SW480 (cell line): ENCODE measurements at places on chromosomes 5 and 9.
A peak's percentile ranks its signal among the peaks of the same experiment; 100 is the strongest.

DNA sequence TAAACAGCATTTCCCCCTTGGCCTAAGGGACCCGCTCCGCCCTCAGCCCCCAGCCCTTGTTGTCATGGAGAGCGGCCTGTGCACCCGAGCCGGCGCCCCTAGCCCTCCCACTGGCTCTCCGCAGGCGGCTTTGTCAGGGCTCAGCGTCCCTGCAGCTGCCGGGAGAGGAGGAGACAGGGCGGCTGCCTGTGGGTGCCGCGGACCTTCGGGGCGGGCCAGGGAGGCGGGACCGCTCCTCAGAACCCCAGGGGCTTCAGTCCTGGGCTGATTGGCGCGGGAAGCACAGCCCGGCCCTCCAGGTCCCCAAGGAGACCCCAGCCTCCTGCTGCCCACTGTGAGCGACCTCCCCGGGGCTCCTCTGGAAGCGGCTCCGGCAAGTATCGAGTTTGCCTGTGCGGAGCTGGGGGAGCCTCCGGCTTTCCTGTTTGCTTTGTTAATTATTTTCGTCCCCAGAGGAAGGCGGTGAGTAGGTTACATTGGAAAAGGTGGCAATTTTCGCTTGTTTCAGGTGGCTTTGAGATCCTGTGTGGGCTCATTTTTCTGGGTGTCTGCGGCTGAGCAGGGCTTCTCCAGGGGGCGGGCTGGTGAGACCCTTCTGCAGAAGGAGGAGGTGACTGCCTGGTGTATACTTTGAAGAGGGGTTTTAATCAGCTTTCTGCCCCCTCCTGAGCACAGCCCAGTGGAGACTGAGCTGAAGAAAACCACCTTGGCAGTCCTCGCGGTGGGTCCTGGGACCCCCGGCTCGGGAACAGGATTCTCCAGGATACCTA lies at the start of gene FGD3:
TSS of gene FGD3 (plus strand) at position 256 of the 770 bp plus-strand sequence. CDS start 28,734 bp downstream, outside the sequence.
- DNase-seq, result peak; percentile 29

DNA sequence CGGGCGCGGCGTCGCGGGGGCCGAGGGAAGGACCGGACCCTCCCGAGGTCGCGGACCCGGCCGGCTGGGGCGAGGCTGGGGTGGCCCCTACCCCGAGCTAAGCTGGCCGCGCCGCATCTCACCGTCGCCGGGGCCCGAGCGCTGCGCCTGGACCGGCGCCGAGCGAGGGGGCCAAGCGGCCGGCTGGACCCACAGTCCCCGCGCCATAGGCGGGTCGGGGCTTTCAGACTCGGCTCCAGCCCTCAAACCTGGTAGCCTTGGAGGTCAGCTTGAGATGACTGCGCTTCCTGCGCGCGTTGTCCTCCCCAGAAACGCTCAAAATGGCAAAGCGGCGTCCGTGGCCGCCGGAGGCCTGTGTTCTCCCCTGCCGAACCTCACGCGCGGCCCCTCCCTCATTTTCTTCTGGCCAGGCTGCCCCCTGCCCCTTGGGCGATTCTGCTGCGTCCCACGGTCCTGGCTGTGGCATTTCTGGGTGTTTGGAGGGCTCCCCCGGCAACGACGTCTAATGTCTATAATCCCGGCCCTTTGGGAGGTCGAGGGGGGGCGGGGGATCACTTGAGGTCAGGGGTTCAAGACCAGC lies 8.7 kb upstream of the GRIN1 start:
- no peak for DNase-seq

DNA sequence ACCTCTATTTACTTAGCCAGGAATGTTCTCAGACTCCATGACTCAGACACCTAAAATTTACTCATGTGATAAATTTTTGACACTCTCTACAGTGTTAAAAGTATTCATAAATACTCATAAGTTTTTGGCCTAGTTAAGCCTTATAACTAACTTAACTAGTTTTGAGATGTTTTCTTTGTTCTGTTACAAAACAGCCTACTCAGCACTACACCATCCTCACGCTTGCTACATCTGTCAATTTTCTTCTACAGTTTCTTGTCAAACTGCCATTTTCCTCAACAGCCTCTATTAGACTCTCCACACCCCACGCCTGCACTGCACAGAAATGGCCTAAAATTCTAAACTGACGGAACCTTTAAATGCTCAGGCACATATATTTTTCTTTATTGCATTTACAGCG lies 195.5 kb downstream of the ANXA1 start:
- no peak for DNase-seq

- no peak for DNase-seq
These were observed 37.6 kb upstream of the ORM1 start for GRCh38 chr9:114285166-114285867.

DNA sequence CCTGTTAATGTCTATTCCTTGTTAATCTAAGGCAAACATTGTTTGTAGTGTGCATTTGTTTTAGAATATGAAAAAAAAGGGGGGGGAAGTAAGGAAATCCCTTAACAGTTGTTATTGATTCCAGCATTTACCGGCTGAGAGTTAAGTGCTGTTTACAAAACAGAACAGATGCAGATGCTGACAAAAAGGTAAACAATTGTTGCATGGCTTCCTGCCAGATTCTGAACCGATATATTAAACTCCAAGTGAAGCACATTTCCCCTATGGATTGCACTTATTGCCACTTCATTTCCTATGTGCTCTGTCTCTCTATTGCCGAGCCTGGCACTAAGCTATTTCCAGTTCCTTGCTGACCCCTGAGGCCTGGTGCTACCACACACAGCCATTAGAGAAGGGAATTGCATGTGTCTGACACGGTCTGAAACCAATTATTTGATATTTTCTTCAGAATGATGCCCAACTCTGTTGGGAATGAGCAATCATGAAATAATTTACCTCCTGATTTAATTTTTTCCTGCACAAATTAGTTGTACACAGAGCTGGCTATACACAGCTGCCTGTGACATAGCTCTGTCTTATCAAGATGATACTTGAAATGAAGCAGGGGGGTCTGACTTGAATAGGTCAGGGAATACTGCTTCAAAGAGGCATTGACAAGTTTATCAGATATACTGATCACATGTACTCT lies 109.8 kb downstream of the KIAA0825 start:
- no peak for DNase-seq

DNA sequence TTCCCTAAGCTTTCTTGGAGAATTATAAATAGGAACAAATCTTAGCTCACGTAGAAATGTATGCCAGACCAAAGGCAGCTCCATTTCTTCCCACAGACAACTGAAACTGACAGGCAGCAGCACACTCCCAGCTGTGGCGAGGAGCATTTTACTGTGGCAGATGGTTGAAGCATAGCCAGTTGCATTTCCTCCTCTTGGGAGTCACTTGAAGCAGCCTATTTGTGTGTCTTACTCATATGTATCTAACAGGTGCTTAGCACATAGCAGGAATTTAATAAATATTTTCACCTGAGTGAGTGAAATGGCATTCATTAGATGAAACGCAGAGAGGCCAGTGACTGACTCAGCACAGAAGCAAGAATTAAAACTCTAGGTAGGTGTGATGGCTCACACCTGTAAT lies 12.3 kb upstream of the MTMR12 start:
- DNase-seq, result no peak

- DNase-seq, result no peak
These were observed 60.6 kb upstream of the GRIA1 start for GRCh38 chr5:153429761-153430380.

- DNase-seq, result no peak
These were observed 297.0 kb upstream of the KLF4 start for GRCh38 chr9:107786561-107786960.

- DNase-seq, result no peak
These were observed 257.8 kb upstream of the TUSC1 start for GRCh38 chr9:25936031-25936430.

DNA sequence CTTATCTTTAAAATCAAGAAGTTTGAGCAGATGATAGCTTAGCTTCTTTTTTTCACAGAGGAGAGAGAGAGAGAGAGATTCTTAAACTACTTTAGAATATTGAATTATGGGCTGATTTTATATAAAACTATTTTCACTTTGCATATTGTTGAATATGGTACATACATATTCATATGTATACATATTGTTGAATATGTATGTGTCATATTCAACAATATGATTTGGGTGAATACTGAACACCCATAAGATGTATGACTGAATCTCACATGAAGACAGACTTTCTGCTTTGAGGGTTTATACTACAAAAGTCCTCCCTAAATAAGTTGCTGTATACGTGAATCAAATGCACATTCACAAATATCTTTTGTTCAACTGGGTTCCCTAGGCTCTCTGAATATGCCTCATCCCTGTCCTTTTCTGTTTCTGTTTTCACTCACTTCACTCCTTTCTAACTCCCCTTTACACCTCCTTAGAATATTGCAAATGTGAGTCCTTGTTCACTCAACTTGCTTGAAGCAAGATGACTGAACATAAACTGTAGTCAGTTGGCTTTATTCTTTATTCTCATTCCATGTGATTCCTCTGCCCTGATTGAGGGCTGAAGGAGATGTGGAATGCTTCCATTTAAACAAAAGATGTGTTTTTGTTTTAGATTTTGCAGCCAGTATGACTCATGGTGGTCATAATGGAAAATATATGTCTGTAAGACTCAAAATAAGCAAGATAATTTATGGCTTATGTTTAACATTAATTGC lies 225.4 kb upstream of the DAB2 start:
- DNase-seq, result no peak

- DNase-seq, result no peak
These were observed 103.8 kb downstream of the DRD1 start for GRCh38 chr5:175340180-175340579.

- peak; percentile 76 for DNase-seq
These were observed 16.6 kb upstream of the HEMGN start for GRCh38 chr9:97954550-97954989.

DNA sequence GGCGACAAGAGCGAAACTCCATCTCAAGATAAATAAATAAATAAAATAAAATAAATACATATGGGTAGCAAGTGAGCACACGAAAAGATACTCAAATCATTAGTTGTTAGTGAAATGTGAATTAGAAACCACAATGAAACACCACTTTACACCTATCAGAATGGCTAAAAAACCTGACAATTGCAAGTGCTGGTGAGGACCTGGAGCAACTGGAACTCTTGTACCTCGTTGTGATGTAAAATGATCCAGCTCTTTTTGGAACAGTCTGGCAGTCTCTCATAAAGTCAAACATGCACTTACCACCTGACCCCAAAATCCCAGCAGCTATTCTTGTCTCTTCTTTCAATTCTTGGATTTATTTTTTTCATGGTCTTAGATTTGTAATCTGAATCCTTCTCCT lies 69.2 kb upstream of the FBXW11 start:
- no peak for DNase-seq

DNA sequence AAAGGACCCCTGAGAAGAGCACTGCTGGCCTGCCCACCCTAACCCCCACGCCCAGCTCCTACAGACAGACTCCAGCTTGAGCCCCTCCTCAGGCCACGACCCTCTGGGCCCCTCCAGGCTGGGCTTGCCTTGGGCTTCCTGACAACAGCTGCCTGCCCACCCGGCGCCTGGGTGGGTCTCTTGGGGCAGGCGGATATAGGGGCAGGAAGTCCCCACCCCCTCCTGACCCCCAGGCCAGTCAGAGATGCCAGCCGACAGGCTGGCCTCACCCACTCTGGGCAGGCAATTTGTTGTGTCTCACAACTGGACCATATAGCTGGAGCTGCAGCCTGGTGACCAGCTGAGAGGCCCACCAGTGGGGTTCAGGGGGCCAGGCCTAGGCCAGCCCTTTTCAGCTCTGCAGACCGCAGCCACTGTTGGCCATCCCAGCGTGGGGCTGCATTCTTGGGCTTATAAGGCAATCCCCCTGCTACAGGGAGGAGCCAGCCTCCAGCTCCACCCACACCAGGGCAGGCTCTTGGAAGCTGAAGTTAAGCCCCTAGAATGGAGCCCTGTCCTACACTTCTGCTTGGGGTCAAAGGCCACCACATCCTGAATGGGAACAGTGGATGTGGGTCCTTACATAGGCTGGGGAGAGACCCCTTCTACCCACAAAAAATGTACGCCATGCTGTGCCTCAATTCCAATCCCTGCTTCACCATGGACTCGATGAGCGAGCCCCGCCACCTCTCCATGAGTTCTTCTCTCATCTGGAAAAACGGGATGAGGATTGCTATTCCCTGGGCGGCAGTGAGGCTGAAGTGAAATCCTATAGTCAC lies 2.0 kb downstream of the PDLIM7 start:
- no peak for DNase-seq

- no peak for DNase-seq
These were observed at the start of gene FGF1 for GRCh38 chr5:142685418-142686209. Gene FGF1, minus strand, starts transcription at chr5:142686090. Its CDS starts 71,963 bp downstream, at chr5:142614127.

GRCh38 chr9:124878518-124878917 lies 16.6 kb downstream of the ARPC5L start:
- DNase-seq, result no peak

GRCh38 chr5:36055984-36056383 lies 10.7 kb downstream of the UGT3A2 start:
- DNase-seq, result no peak

GRCh38 chr5:146704949-146705665 lies 173.4 kb downstream of the PPP2R2B start:
- DNase-seq, result no peak

GRCh38 chr9:81849631-81850259 lies 78.5 kb upstream of the SPATA31D4 start:
- DNase-seq, result no peak
